ENCODE measurements at places on chromosomes 12 and 14.

DNA sequence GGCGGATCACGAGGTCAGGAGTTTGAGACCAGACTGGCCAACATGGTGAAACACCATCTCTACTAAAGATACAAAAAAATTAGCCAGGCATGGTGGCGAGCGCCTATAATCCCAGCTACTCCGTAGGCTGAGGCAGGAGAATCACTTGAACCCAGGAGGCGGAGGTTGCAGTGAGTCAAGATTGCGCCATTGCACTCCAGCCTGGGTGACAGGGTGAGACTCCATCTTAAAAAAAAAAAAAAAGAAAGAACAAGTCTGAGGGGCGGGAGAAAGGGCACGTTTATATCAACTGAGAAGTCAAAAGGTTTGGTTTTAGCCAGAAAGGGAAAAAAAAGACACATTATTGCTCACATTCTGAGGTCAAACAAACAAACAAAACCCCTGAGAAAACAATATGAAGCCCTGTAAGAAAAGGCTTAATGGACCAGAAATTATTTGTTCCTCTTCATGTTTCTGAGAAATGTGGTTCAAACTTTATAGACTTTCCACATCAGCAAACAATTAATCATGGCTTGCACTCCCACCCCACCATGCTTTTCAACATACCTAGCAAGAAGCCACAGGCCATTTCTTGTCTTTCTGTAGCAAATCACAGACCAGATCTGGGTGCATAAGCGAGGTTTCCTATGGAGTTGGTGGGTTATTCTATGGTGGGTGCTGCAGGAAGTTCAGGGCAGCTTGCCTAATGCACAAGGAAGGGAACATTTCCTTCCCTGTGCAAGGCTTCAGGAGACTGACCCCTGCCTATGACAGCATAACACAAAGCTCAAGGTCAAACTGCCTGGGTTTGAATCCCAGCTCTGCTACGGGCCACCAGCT is 80.1 kb downstream of the SSPN start:
- DNase-seq, result no peak

DNA sequence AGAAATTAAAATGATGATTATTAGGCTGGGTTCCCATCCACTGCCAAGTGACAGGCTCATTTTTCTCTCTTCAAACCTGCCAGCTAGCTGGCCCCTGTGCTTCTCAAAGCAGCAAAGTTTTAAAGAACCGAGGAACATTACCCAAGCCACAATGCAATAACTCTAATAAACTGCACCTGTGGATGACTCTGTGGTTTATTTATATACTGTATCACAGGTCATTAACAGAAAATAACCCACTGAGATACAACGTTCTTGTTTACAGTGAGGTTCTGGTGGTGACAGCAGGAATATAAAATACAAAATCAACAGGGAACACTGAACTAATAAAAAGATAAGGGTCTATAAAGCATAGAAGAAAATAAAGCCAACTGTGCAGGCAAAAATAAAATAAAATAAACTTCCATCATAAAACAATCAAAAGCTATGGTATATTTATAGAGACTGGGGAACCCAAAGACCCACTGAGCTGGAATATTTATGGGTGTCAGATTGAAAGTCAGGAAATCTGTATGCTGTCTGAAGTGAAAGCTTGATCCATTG is 472.9 kb downstream of the NOVA1 start:
- no peak for DNase-seq

DNA sequence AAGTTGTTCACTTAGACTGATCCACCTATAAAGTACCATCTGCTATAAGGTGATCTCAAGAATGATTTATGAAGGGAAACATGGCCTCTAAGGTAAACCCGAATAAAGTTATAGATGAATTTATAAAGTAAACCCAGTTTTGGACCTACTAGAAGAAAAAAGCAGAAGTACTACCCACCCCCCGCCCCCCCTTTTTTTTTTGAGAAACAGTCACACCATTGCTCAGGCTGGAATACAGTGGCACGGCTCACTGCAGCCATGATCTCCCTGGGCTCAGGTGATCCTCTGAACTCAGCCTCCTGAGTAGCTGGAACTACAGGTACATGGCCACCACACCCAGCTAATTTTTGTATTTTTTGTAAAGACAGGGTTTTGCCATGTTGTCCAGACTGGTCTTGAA is 3.9 kb downstream of the ENTPD5 start:
- no peak for DNase-seq

GRCh38 chr14:49617852-49618519 is 2.4 kb downstream of the RPL36AL start:
- DNase-seq, result no peak

DNA sequence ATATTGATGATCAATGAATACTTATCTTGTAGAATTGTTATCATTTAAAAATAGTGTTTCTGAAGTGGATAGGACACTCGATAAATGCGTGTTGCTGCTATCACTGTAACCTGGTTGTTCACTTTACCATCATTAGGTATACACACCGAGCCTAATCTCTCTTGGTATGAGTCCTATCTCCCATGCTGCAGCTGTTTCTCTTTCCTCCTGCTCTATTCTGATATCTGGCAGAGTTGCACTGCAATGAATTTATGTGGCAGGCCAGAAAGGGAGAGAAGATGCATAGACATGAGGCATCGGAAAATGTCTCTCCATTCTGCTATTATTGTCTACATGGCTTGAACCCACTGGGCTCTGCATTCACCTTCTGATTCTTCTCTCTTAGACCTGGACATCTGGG is 26.7 kb downstream of the KCNK10 start:
- no peak for DNase-seq

DNA sequence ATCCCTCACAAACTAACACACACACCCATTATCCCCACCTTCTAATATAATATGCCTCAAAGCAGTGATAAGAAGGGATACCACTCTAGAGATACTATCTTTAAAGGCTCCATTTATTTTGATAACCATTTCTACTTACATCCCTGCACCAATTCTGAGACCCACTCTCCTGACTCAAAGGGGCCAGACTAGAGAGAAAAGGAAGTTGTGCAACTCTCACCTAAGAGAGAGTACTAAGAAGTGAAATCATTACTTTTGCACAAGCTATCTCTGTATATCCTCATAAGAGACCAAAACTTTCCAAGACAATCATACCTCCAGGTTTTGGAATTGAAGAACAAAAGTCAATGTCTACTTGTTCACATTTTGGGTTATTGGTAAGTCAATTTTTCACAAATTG is 45.4 kb upstream of the USP15 start:
- no peak for DNase-seq

GRCh38 chr14:79730196-79730595 is 481.1 kb downstream of the DIO2 start:
- DNase-seq, result no peak

GRCh38 chr12:51913071-51914033 is 6.0 kb downstream of the ACVRL1 start:
- DNase-seq, result no peak

GRCh38 chr12:45205165-45205825 is 10.6 kb upstream of the ANO6 start:
- no peak for DNase-seq

GRCh38 chr14:44316647-44317440 is 190.2 kb downstream of the FSCB start:
- no peak for DNase-seq
